ENCODE measurements at places on chromosomes 1 and 21.

DNA sequence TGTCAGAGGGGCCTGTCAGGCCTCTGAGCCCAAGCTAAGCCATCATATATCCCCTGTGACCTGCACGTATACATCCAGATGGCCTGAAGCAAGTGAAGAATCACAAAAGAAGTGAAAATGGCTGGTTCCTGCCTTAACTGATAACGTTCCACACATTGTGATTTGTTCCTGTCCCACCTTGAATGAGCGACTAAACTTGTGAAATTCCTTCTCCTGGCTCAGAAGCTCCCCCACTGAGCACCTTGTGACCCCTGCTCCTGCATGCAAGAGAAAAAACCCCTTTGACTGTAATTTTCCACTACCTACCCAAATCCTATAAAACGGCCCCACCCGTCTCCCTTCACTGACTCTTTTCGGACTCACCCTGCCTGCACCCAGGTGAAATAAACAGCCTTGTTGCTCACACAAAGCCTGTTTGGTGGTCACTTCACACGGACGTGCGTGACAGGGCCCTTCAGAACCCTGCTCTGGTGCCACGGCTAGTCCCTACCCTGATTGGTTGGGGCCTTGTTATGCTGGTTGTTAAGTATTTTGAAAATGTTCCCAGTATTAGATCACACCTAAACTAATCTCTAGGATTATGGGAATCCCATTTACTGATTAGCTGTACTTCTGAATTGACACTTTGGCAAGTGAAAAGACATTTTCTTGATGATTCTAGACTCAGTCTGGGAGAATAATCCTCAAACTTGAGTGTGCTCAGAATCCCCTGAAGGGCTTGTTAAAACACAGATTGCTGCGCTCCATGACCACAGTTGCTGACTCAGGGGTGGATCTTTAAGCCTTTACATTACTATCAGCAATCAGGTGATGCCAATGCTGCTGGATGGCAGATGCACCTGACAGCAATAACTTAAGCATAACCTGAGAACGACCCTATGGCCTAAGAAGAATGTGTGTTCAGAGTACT, 28.8 kb upstream of the SPATA6 start:
- no peak for DNase-seq

GRCh38 chr1:114111731-114112641, 41.7 kb downstream of the SYT6 start:
- DNase-seq: no peak

GRCh38 chr1:169624912-169625311, 5.0 kb downstream of the SELP start:
- DNase-seq: no peak

- DNase-seq: no peak
Observed at GRCh38 chr1:200628223-200628881, 7.8 kb upstream of the KIF14 start.

DNA sequence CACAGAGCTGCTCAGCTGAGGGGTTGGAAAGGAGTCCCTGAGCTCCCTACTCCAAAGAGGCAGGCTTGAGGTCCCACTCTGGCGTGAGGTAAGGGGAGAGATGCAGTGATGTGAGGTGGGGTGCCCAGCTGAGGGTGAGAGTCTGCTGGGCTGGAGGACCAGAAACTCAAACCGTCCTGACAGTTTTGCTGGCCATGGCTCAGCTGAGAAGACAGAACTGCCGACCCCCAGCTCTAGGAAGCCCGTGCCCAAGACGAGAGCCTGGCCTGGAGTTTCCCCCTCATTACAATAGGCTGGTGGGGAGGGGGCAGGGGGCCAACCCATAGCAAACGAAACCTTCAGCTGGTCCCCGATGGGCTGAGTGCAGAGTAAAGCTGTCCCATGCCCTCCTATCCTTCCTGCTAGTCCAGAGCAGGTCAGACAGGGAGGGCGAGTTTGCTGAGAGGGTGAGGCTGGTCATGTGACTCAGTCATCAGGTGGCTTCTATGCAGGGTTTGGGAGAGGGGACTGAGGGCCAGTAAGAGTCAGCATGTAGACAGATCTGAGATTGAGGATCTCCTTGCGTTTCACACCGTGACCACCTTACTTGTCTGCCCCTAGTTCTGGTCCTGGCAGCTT, 129.3 kb downstream of the PRDM2 start:
- DNase-seq: peak; percentile 7

DNA sequence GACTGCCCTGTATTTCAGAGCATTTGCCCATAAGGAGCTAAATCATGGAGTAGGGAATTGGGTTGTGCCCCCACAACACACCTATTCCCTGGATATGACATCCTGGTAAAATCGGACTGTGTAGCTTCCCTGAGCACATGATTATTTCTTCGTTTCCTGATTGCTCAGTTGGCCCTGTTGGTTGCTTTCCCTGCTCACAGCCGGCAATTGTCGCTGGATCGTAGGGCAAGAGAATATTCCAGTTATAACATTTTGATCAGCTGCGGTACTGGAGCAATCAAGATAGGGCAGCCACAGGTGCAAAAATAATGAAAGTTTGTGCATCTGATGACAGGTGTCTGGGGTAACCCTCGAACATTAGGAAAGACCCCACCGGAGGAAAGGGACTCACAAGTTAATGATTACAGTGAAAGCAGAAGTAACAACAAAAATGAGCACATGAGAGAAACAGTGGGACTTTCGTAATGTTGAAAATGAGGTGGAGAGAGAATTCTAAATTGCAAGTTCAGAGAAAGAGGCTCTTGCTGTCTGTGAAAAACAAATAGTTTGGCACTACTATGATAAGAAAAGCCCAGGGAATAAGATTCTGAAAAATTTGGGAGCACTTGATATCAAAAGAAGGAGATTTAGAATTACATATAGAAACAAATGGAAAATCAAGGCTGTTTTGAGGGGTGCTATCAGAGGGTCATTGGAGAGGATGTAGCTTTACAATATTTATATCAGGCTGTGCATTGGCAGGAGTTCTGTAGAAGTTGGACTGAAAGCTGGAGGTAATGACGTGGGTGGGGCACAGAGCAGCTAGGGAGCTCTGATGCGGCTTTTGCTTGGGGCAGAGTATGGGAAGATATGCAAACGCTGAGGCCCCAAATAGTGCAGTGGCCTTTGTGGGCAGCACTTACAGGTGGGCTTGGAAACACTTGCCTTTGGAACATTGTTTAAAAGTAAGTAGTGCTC, at the start of gene MAB21L3:
Gene MAB21L3 (plus strand): TSS at position 833 of the 957 bp plus-strand sequence. CDS start 1,217 bp downstream, outside the sequence.
- DNase-seq: no peak

- DNase-seq: no peak
Observed at GRCh38 chr1:222750651-222751050, 13.6 kb downstream of the FAM177B start.

DNA sequence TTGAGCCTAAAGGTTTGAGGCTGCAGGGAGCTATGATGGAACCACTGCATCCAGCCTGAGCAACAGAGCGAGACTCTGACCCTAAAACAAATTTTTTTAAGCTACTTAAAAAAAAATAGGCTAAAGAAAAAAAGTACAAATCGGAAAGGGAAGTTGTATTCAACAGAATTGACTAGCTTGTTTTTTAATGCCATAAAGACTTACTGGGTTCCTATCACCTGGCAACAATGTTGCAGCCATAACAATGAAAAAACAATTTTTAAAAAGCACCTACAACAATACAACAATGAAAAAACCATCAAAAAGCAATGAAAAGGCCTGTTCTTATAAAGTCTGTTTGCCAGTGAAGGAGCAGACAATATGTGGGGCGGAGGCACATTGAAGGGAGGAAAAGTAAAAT, 20.1 kb upstream of the PIGK start:
- no peak for DNase-seq

DNA sequence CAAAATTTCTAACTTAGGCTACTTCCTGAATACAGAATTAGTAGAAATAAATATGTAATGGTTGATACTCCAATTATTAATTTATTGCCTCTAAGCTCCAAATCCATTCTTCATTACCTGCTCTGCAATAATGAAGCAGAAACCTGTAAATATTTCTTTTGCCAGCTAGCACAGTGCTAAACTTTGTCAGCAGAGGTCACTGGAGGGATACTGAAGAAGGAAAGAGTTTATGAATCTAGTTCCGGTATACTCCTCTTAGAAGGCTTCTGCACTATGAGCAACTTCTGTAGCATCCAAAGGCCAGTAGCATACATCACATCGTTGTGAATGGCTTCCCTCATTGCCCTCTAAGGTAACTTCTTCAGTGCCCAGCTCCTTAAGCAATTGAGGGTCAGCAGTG, 81.0 kb upstream of the LHX8 start:
- DNase-seq: no peak

GRCh38 chr1:10940451-10940804, 72.0 kb upstream of the TARDBP start:
- DNase-seq: no peak

- DNase-seq: no peak
Observed at GRCh38 chr1:243982447-243983018, 68.5 kb upstream of the ZBTB18 start.

GRCh38 chr1:23184212-23184934, 15.7 kb upstream of the LUZP1 start:
- DNase-seq: peak; percentile 51

- DNase-seq: no peak
Observed at GRCh38 chr21:45636951-45637646, 6.4 kb upstream of the PCBP3 start.

DNA sequence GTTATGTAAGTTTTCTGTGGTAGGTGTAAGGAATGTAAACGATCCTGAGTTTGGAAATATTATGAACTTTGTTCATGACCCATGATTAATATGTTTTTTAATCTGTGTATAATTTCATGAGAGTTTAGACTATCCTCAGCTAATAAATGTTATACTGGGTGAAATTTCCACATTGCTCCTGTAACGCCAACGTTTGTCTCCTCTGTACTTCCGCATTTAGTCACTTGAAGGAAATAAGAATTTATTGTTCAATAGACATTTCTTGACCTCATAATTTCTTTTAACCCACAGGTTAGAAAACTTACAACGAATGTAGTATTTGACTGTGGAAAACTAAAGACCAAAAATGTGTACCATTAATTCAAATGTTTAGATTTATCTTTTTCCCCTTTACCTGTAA, 876 bp downstream of the KCNJ15 start:
- DNase-seq: no peak

DNA sequence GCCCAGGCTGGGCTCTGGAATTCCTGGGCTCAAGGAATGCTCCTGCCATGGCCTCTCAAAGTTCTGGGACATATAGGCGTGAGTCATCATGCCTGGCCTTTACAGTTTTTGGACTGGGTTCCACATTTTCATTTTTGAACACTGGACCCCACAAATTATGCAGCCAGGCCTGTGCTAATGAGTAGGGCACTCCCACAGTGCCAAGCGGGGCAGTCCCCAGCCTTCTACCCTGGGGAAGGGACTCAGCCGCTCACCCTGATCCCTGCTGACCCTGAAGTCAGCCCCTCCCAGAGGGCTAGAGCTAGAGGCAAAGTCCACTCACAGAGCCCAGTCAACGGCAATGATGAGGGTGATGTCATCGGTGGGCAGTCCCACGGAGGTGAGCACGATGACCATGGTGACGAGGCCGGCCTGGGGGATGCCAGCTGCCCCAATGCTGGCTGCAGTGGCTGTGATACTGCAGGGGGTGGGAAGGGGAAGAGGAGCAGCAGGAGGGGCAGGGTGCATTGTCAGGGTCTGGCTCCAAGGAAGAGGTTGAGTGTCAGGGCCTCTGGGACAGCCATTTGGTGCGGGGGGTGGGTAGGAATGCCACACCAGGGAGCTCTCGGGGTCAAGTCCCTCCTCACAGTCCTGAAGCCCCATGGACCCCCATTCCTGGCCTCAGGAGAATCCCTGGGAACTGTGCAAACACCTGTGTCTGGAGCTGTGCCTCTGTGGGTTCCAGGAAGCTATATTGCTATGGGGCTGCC, 27.6 kb downstream of the PODN start:
- no peak for DNase-seq

DNA sequence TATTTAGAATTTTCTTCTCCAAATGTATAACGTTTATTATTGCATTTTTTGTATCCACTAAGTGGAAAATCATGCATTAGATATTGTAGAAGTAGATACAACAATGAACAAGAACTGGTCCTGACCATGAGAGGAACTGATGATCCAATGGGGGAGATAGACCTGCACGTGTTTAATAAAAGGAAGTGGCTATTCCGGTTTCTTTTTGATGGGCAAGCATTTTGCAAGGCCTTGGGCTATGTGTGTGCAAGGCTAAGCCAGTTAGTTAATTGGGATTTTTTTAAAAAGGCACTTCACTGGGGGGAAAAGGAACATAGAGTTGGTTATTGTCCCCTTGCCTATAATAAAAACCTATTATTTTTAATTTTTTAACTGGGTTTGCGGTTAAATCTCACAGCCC, 961 bp upstream of the VCAM1 start:
- DNase-seq: no peak

GRCh38 chr21:35792569-35793305, 267.6 kb downstream of the SETD4 start:
- no peak for DNase-seq

GRCh38 chr1:246856371-246856770, 75.4 kb downstream of the AHCTF1 start:
- DNase-seq: no peak

- DNase-seq: peak; percentile 28
Observed at GRCh38 chr1:162235241-162235800, 141.3 kb downstream of the SPATA46 start.

DNA sequence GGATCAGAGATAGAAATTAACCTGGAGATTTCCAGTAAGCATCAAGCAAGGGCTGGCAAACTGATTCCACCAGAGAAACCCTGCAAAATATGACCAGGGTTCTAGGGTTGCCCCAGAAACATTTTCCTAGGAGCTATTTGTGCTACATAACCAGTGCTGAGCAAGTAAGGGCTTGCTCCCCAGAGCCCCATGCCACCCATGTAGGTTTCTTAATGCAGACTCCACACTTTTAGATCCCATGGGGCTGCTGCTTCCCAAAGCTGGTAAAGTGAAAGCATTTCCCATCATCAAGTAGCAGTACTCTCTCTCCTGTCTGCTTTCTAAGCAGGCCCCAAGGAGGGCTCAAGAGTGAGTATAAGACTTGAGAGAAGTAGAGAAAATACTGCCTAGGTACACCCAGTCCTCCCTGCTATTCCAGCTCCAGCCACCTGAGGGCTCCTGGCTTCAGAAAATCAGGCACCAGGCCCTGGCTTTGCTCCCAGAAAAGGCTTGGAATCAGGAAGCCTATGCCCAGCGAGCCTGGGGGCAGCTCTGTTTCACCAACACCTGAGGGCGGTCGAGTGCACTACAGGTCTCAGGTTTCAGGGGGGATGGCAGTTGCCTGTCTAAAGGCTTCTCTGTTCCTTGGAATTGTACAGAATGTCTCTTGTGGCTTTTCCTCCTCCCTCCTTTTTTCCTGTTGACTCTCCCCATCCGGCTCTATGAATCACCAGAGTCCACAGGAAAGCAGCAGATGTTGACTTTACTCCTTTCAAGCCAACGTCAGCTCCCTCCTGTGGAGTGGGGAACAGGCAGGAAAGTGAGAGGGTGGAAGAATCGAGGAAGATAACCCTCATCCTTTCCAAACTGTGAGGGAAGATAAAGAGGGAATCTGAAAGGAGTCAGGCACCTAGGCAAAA, 6.2 kb upstream of the ANKRD35 start:
- DNase-seq: peak; percentile 93

DNA sequence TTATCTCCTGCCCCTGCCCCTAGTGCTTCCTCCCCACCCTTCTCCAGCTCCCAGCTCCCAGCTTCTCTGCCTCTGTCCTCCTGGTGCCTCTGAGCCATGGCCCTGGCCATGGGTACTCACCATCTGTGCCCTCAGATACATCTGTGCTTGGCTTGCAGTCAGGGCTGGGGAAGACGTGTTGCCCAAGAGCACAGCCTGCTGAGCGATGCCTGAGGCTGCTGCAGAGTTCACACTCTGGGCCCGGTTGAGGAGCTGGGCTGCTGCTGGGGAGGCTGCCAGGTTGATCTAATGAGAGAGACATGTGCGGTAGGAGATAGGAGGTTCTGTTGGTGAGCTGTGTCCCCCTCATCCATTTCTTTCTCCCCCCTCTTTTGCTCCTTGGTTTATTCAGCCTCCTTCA, 49.4 kb upstream of the A3GALT2 start:
- peak; percentile 84 for DNase-seq

GRCh38 chr1:92817986-92818764, 13.7 kb upstream of the RPL5 start:
- peak; percentile 61 for DNase-seq

All from AG20443 (cell line).